ENCODE measurements at places on chromosomes 2 and 18. TPM values are rescaled to one million over a fixed set of nuclear protein-coding genes. Genes with fewer than 3 reads are reported as not detected.

Gene DNAJC5G
- not detected for total RNA-seq

Gene RND3
- 45.9 TPM for total RNA-seq

Gene DUSP2
- total RNA-seq = 0.29 TPM

Gene NT5DC4
- total RNA-seq = 0.94 TPM

Gene SP110
- 7.1 TPM for total RNA-seq

Gene FLACC1
- 0.14 TPM for total RNA-seq

Gene ERMN
- total RNA-seq = not detected

Gene BCL11A
- total RNA-seq = 0.09 TPM

Gene SPATA3
- not detected for total RNA-seq

Gene NPHP1
- 6.8 TPM for total RNA-seq

Gene SERPINB3
- 0.06 TPM for total RNA-seq

Gene TMEM200C
- total RNA-seq = not detected

Gene MYO5B
- total RNA-seq = 8.0 TPM

Gene HNMT
- 1.1 TPM for total RNA-seq

Gene RTP5
- not detected for total RNA-seq

Gene VWC2L
- not detected for total RNA-seq

Gene TLX2
- 0.28 TPM for total RNA-seq

Gene SCTR
- not detected for total RNA-seq

Gene ST3GAL5
- 23.9 TPM for total RNA-seq

Gene GNLY
- total RNA-seq = not detected

Gene SERPINB4
- total RNA-seq = 0.09 TPM

Gene MYOM1
- total RNA-seq = 0.31 TPM

Gene GALR1
- not detected for total RNA-seq

Gene TUBA3E
- 6.9 TPM for total RNA-seq

Gene FAM161A
- 8.4 TPM for total RNA-seq

Gene ANKRD30BL
- total RNA-seq = not detected

Gene CYRIA
- 0.72 TPM for total RNA-seq

Gene SPATS2L
- 126 TPM for total RNA-seq

Gene RRM2
- 239 TPM for total RNA-seq

Gene HNRNPLL
- total RNA-seq = 24.2 TPM

Gene ASXL3
- not detected for total RNA-seq

Gene CRYBA2
- total RNA-seq = 0.25 TPM

Gene RAB6C
- total RNA-seq = not detected

Gene SH3BP4
- 38.9 TPM for total RNA-seq

Gene MC2R
- not detected for total RNA-seq

Gene TUBB8B
- not detected for total RNA-seq

Gene CDH7
- not detected for total RNA-seq

Gene MALL
- 148 TPM for total RNA-seq

Gene AGXT
- total RNA-seq = not detected

Gene ST8SIA5
- not detected for total RNA-seq

Gene MGAT4A
- total RNA-seq = 2.6 TPM

Gene GKN2
- 2.4 TPM for total RNA-seq

Gene RAPGEF4
- total RNA-seq = 0.19 TPM

Gene LYPD1
- total RNA-seq = 17.1 TPM

Gene SLC4A3
- total RNA-seq = 3.6 TPM

Gene MOGAT1
- total RNA-seq = not detected

Gene CRYGC
- not detected for total RNA-seq

Gene LOXHD1
- total RNA-seq = not detected

Data from A549 treated with AZD2906 at 1 μM for 4 hours (cell line).